ENCODE measurements at places on chromosomes 3 and 15.

DNA sequence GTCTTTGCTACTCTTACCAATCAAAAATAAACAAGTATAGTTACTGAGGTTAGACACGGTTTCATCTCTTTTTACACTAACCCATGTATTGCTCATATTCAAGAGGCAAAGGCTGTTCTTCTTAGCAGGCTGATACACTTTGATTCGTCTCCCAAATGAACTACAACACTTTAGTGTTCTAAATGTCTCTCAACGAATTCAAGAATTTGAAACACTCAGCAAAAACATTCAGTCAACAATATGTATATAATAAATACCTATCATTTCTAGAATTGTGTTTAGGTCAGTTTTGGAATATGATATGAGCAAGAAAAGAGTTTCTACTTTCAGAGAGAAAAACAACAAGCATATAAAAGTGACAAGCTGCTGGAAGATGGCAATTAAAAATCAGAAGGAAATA is 669.6 kb upstream of the DPPA4 start:
- no peak for DNase-seq

DNA sequence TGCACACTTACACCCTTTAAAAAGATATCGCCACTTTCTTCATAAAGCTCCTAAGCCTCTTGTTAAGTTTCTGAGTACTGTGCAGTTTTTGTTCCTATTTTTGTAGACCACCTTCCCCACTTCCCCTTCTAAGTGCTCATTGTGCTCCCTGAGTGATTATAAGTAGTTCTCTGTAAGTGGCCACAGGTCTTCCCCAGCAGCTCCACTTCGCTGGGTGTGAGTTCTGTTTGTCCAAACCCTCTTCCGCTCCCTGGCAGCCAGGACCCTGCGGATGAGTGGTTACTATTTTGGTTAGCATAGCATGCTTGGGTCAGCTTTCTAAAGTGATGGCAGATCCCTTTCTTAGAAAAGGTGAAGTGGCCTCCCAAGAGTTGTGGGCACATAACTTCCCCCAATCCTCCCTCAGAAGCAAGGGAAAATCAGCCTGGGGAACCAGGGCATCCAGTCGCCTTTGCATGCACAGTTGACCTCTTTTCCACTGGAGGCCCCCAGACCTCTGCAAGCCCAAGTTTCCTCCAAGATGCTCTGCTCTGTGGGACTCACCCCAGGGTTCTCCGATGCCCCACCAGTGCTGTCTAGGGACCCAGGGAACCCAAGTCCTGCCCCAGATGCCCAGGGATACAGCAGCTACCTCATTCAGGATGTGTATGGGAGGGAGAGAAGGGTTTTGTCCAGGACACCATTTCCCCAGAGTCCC is 69.6 kb downstream of the ATP10A start:
- no peak for DNase-seq

- no peak for DNase-seq
Observed at GRCh38 chr3:107965136-107965655, 125.6 kb downstream of the CD47 start.

DNA sequence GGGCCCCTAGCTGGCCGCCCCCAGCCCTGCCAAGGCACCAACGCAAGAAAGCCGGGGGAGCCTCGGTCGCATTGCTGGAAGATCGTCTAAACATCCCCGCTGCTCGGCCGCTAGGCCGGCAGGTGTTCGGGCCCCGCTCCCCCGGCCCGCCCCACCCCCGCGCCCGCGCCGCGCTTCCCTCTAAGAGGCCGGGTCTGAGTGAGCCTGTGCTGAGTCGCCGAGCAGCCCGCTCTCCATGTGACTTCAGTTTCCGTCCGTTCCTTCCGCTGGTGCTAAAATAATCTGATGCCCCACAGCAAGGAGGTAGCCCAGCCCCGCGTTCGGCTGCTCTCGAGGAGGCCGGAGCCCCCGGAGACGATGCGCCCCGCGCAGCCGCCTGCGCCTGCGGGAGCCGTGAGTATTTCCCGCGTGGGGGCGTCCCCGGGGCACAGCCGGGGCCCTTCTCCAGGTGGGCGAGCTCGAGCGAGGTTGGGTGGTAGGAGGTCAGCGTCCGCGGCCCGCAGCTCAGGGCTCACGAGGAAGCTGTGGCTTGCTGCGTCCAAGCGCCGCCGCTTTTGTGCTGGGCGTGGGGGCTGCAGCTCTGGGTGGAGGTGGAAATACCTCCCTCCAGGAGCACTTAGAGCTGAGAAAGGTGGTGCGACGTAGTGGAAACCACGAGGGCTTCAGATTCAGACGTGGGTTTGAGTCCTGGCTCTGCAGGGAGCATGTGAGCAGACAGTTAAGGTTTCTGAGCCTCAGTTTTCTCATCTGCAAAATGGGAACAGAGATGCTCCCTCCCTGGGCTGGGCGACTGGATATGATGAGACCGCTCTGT is at the start of gene NRROS:
Gene NRROS, plus strand, starts transcription at position 212 of the 814 bp plus-strand sequence. CDS start 14,846 bp downstream, outside the sequence.
- DNase-seq = peak; percentile 60

- DNase-seq = peak; percentile 21
Observed at GRCh38 chr3:136994772-136995516, 37.2 kb downstream of the IL20RB start.

DNA sequence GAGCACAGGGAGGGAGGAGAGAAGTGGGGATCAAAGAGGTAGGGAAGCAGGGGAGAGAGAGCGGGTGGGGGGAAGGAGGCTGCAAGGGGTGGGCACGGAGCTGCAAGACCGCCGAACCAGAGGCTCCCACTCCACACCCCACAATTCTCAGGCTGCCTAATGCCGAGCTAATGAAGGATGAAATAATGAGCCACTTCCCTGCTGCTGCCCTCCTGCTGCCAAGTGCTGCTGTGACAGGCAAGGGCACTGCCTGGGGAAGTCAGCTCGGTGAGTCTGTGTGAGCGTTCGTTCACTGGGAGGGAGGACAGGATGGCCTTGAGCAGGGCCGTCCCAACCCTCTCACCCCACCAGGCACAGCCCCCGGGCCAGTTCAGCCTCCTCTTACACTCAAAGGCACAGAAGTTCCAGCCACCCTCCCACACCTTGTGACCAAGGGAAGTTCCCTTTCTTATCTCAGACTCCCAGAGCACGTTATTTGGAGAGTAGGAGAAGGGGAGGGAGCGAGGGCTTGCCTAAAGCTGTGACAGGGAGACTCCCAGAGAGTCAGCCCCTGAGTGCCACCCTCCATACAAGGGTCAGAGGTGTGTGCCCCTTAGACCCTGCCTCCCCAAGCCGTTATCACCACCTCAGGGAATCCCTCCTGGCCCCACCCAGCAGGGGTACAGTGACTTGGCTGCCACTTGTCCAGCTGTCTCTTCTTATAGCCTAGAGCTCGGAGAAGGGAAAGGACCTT is 12.4 kb downstream of the GLYCTK start:
- DNase-seq = peak; percentile 42

DNA sequence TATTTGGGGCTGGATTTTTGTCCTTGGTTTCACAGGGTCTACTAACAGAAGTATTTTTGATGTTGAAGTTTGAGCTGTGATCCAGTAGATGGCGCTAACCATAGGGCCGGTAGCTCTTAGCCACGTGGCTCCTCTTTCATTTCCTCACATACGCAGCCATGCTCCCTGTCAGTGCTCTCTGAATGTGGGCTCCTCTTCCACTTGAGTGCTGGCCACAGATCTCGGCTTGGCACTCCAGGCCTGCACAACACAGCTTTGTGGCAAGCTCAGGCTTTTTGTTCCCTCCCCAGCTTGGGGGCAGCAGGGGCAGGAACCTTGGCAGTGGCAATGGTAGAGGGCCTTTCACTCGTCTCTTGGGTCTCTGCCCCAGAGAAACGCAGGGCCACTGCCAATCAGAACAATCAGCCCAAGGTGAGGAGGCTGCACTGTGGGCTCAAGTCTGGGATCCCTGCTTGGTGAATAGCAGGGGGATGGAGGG is 18.6 kb upstream of the DNAAF4 start:
- peak; percentile 18 for DNase-seq

- no peak for DNase-seq
Observed at GRCh38 chr3:11317300-11317699, 45.1 kb downstream of the ATG7 start.

DNA sequence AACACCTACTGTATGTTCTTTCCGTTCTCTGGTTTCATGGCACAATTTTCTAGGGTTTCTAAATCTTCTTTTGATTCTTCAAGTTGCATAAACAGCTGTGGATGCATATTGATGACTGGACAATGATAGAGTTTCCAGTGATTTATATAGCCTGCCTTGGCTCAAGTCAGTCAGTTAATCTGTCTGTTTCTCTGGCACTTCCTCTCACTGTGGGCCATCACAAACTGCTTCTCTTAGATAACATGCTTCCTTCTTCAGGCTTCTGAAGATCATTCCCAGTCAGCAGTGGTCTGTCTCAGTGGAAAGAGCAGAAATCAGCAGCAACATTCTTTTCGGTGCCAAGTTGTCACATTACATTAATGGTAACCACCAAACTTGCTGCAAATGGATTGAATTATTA is 207.2 kb downstream of the RYR3 start:
- DNase-seq = no peak

- no peak for DNase-seq
Observed at GRCh38 chr3:108281670-108282069, 14.7 kb upstream of the HHLA2 start.

DNA sequence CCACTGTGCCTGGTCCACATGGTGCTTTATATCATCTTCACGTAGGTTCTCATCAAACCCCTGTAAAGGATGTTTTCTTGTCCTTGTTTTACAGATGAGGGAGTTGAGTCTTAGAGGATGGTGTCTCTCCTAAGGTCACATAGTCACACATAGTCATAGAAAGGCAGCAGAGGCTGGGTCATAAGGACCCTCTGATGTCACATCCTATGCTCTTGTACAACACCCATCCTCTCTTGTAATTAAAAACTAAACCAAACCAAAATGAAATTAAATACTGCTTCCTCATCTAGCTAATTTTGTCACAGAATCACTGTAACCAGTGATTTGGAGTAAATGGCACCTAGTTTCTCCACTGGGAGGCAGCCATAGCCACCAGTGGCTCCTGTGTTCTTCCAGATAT is 21.8 kb upstream of the ATP1B3 start:
- no peak for DNase-seq

DNA sequence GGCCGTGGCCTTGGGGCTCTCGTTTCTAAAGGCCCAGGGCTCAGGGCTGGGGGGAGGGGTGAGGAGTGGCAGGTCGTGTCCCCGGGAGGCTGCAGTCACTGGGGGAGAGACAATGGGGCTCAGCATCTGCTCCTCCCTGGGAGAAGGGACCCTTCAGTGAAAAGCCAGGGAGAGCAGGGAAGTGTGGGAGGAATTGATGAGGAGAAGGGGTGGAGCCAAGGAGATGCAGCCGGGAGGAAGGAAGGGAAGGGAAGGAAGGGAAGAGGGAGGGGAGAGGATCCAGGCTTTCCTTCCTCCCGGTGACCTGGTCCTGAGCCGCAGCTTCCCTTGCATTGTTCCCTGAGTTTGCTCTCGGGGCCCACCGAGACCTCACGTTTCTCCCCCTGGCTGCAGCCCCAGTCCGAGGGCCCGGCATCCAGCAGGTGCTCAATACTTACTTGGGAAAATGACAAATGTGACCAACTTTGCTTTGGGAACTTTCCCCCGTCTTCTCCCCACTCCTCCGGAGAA is 1.4 kb upstream of the ZNF710 start:
- DNase-seq = no peak

DNA sequence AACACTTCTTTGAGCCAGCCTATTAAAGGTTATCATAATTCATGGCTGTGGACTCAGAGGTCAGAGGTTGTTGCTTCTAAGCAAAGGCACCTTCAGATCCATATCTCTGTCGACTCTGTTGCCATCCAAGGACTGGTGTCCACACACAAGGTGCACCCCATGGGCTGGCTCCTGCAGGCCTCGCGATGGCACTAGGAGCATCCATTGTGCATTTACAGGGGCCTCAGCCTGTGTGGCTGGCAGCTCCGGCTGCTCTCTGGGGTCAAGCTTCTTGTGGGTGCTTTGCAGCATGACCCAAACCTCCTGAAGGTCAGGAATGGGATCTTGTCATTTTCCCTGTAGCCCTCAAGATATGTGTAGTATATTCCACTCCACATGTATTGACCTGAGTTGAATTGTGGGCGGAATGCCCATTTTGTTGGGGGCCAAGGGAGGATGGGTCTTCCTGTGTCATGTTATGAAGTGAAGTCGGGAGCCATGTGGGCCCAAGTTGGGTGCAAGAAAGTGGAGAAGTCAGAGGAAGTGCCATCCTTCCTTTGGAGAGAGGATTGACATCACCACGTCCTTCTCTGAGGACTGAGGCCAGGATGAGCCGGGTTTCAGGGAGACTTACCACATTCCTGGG is 43.9 kb downstream of the CHDH start:
- DNase-seq = no peak

DNA sequence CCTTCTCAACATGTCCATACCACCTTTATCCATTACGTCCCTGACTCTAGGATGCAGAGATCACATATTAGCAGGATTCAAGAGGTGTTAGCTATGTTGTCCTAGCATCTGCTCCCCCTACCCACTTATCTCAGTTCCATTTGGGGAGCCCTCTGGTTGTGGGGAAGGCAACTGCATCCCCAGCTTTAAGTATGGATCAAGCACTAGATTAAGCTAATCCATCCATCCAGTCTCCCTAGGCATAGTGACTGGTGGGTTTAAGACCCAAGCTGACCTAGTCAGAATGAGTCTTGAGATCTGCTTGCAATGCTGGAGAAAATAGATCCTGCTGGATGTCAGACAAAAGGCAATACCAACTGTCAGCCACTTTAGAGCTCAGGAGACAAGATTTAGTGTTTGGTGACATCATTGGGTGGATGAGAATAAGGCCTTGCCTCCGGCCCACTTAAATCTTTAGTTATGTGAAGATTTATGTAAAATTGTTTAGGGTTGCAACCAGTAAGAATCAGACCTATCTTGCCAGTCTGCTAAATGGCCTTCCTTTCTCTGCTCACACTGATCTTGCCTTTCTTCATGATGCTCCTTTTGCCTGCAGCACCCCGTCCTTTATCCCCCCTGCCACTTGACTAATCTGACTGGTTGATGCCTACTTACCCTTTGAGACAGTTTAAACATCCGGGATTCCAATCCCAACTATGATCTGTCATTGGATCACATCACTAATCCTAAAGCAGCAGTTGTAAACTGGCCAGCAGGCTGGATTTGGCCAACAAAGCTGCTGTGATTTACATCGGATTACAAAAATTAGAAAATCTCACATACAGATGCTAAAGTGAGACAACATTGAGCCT is 2.1 kb upstream of the ISY1 start:
- DNase-seq = peak; percentile 23

DNA sequence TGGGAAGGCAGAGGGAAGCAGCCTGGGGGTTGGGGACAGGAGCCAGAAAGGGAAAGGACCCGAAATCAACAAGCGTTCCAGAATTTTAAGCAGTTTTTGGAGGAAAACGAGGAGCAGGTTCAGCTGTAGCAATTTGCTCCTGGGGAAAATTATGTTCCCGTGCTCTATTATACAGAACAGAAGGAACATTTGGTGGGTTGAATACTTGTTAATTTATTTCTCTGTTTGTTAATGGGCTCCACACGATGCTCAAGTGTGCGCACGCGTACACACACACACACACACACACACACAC is 149.2 kb upstream of the LINGO1 start:
- peak; percentile 9 for DNase-seq
